Activated effector memory CD4-positive, alpha-beta T cell treated with Interleukin-2 at 50 U/mL for 16 hours (primary cell): ENCODE measurements at places on chromosomes 2 and 18.

GRCh38 chr2:174878537-174879147 is 114.4 kb upstream of the CHRNA1 start:
- DNase-seq: no peak

- no peak for DNase-seq
These were observed 895.2 kb downstream of the TRIB2 start for GRCh38 chr2:13611939-13612338.

DNA sequence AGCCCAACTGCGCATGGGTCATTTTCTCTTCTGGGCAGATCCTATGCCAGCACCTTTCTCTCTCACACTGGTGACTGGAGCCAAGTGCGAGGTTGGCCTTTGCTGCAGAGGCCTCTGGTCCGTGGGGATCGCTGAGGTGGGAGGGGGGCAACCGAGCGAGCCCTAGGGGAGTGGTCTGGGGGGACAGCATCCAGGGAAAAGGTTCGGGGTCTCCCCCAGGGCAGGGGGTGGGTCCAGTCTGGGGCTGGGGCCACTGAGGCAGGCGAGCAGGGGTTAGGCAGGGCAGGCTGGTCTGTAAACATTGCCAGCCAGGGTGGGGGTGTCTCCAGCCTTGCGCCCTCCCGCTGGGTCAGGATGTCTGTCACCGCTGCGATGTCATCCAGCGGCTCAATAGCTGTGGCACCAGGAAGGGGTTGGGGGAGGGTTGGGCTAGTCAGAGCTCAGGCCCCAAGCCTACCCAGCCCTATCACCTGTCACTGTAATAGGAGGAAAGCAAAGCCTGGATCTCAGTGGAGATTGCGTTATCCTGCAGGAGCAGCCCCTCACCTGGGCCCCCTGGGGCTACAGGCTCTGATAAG is 4.7 kb downstream of the WDR54 start:
- DNase-seq: no peak

- no peak for DNase-seq
These were observed 38.2 kb downstream of the CENPO start for GRCh38 chr2:24831221-24832072.

DNA sequence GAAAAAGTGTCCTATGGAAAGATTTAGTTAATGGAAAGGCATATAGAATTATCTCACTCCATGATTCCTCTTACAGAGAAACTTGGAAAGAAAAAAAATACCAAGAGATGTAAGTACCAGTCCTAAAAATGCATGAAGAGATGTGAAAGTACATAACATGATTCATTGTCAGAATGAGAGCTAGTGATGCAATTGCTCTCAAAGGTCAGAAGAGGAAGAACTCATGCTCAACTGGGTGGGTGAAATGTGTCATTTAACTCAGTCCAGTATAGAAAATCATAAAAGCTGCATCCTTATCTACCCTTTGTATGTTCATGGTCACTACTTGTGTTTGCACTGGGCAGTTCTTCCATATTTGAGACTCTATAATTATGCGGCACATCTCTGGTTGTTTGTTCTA is 300.0 kb upstream of the PIK3C3 start:
- DNase-seq: no peak

GRCh38 chr2:119294671-119295070 is 71.0 kb downstream of the STEAP3 start:
- DNase-seq: no peak

- DNase-seq: no peak
These were observed 9.7 kb upstream of the ATP6V1B1 start for GRCh38 chr2:70926042-70926441.

DNA sequence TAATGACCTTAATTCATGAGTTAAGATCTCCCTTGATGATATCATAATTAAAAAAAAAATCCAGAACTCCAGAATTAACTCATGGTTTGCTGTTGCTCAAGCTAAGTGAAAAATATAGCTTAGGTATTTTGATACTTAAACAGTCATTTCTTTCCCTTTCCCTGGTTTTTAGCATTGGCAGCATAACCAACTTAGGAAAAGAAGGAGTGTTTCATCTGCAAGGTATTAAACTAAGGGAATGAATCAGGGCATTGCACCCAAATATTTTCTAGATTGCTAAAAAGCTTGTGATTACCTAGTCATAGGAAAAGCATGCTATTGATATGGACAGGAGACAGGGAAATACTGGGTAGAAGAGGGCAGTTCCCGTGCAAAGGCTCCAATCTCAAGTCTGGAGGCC is 207.2 kb downstream of the LRP1B start:
- no peak for DNase-seq

GRCh38 chr2:204901591-204901990 is 356.3 kb downstream of the PARD3B start:
- no peak for DNase-seq

- DNase-seq: no peak
These were observed 14.2 kb upstream of the DSG1 start for GRCh38 chr18:31303771-31304170.

DNA sequence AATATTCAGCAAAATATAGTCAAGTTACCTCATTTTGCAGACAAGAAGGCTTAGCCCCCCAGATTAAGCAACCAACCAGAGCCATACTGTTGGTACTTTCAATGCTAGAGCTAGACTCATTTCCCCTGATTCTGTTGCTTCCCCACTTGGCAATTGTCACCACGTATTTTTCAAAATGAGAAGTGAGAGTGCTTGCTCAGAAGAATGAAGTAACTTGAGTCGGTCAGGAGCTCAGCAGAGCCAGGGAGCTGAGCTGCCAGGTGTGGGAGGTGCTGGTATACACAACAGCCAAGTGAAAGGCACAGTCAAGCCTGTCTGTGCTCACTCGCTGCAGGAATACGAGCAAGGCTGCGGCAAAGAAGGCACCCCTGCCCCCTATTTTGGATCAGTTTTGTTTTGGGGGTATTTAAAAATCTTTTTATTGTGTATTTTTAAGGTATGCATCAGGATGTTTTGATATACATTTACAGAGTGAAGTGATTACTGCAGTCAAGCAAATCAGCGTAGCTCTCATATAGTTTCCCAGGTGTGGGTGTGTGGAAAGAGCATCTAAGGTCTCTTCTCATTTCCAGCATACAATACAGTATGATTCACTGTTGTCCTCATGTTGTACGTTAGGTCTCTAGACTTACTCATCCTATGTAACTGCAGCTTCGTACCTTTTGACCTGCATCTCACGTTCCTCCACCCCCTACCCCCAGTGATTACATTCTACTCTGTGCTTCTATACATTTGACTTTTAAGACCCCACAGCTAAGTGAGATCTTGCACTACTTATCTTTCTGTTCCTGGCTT is 62.4 kb downstream of the MRPS9 start:
- DNase-seq: no peak

GRCh38 chr2:157245846-157246764 is 11.4 kb upstream of the GALNT5 start:
- no peak for DNase-seq

GRCh38 chr2:65997961-65998360 is 437.0 kb upstream of the MEIS1 start:
- DNase-seq: no peak

GRCh38 chr2:39723946-39724827 is 54.9 kb downstream of the THUMPD2 start:
- DNase-seq: no peak
